ENCODE measurements at places on chromosomes 5 and 9.

DNA sequence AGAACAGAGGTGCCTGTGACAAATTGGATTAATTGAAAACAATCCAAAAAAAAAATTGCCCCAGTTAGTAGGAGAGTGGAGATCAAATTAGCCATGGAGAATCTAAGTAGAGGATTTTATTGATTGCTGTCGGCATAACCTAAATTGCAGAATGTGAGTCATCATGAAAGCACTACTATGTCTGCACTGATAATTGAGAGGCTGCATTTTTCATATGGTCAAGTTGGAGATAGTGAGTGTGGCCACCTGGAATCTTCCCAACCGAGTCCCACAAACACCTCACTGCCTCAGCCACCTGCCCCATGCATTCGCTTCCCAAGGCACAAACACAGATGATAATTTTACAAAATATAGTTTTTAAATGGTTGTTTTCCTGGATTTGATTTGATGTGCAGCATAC lies 123.7 kb downstream of the NTRK2 start:
- DNase-seq: no peak

DNA sequence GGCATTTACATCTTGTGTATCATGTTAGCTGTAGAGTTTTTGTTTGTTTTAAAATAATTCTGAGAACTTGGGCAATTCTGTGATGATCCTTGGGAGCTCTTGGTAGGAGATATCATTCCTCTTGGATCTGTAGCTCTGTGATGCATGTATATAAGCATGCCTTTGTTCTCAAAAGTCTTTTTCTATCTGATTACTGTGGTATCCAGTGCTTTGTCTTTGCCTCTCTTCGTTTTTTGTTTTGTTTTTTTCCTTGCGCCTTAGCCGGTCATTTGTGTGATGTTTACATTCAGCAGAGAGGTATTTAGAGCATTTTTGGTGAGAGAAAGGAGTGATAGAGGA lies 110.0 kb downstream of the PAM start:
- no peak for DNase-seq

- no peak for DNase-seq
Observed at GRCh38 chr5:150219142-150219541, 29.3 kb downstream of the SLC6A7 start.

GRCh38 chr5:138963763-138964371 lies 88.7 kb upstream of the LRRTM2 start:
- no peak for DNase-seq

DNA sequence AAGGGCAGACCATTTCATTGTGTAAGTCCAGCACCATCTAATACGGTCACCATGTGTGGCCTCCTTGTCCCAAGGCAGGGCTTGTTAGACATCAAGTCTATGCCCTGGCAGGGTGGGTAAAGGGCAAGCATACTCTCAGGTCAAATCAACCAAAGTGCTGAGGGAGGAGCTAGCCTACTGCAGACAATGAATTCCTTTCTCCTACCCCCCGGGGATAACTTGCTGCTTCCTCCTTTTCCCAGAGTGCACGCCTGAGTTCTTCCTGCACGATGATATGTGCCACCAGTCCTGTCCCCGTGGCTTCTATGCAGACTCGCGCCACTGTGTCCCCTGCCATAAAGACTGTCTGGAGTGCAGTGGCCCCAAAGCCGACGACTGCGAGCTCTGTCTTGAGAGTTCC lies 71.4 kb downstream of the RFK start:
- DNase-seq: no peak

DNA sequence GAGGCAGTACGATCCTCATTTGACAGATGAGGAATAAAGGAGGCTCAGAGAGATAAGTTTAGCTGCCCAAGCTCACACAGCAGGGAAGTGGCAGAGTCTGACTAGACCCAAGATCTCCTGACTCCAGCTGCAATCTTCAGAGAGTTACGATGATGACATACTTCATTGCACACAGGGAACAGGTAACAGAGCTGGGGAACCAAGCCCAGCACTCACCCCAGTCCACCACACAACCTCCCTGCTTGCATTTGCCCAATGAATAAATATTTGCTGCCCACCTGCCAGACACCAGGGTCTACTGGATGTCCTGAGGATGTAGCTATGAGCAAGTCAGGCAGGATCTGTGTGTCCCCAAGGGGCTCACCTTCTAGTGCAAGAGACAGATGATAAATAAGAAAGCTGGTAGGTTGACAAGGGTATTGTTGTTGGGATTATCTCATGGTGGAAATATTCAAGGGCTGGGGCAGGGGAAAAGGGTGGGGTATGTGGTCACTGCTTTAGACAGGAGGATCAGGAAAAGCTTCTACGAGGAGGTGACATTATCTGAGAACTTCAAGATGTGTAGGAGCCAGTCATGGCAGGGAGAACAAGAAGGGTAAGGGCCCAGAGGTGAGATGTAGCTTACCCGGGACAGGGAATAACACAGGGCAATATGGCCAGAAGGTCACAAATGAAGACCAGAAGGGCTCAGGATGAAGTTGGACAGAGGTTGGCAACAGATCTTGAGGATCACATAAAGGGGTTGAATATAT lies 28.6 kb upstream of the CPEB4 start:
- no peak for DNase-seq

- DNase-seq: peak; percentile 33
Observed at GRCh38 chr9:127723444-127723843, 7.6 kb downstream of the TTC16 start.

- DNase-seq: no peak
Observed at GRCh38 chr5:39082995-39083394, 8.8 kb upstream of the RICTOR start.

GRCh38 chr5:172548311-172548731 lies 92.7 kb upstream of the NEURL1B start:
- no peak for DNase-seq

- no peak for DNase-seq
Observed at GRCh38 chr9:104882566-104882965, 45.4 kb downstream of the ABCA1 start.

DNA sequence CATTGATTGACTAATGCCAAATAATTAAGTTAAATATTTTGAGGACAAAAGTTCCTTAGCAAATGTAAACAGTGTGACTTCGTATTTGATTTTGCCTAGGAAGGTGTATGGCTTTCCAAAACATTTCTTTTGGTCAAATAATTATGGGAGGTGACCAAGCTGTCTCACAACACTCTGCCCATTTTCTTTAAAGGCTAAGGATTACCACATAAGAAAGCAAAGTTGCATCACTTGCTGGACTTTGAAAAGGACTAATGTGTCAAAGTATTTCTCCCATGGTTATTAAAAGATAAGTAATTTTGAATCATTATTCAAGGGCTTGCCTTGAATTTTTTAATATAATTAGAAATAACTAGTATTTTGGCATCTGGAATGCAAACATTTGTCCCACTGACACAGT lies 74.7 kb downstream of the HAPLN1 start:
- DNase-seq: no peak

- no peak for DNase-seq
Observed at GRCh38 chr9:135949501-135950134, 11.6 kb downstream of the UBAC1 start.

GRCh38 chr9:95385521-95385920 lies 68.0 kb upstream of the FANCC start:
- DNase-seq: no peak

DNA sequence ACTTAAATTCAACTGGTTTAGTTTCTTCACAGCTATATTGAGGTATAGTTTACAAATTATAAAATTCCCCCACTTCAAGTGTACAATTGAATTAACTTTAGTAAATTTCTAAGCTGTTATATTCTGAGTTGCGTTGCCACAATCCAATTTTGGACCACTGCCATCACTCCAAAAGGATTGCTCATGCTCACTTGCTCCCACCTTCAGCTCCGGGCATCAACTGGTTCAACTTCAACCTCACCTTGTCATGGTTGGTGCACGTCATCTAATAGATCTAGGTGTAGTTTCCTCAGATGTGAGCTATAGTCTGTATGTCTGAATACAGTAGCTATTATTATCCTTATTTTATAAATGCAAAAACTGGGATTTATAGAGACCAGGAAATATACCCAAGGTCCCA lies 942.5 kb upstream of the WWC1 start:
- no peak for DNase-seq

- no peak for DNase-seq
Observed at GRCh38 chr9:125633116-125633745, 73.8 kb downstream of the MAPKAP1 start.

- no peak for DNase-seq
Observed at GRCh38 chr5:172876578-172876977, 42.5 kb downstream of the ERGIC1 start.

DNA sequence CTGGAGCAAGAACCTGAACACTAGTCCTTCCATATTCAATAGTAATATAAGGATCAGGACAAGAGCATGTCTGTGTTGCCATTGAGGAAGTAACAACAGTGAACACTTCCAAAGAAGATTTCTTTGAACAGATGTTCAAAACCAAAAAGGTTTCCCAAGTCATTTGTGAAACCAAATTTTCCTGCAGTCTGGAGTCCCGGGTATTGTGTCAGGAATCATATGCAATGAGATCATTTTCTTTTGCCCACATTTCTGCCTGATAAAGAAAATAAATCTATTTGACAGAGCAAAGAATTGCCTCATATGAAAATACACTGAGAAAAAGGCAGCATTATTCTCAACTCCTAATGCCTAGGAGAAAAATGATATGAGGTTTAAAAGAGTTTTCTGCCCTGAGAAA lies 151.7 kb downstream of the SNX18 start:
- no peak for DNase-seq

DNA sequence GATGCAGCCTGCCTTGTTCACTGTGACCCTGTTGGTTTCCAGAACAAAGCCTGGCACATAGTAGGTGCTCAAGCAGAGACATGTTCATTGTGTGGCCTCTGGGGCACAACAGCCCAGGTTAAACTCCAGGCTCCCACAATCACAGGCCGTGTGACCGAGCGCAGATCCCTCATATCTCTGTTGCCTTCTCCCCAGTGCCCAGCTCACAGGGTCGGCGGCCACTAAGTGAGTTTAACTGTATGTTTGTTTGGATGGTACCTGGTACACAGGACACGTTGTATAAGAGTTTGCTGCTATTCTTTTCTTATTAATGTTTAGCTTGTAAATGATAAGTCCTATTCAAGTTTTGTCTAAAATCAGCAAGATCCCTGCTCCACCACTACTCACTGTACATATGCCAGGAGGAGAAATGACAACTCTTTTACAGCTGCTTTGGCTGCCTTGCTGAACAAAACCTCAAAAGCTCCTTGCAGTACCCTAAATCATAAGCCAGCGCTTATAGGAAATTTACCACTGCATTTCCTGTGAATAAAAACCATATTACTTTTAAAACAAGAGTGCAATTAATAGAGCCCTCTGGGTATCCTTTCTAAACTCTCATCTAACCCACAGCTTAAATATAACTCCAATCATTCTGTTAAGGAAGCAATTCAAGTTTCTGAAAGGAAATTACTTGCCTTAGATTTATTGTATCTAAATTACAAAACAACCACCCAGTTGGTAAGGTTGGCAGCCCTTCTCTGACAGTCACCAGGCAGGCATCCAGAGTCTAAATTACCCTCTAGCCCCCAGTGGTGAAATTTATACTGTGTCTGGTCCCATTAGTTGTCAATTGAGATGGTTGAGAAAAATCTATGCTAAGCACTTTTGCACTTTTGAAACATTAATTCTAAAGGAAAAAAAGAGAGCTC lies 379.4 kb downstream of the SEMA5A start:
- DNase-seq: no peak

GRCh38 chr5:87116825-87117512 lies 150.7 kb upstream of the RASA1 start:
- DNase-seq: no peak

DNA sequence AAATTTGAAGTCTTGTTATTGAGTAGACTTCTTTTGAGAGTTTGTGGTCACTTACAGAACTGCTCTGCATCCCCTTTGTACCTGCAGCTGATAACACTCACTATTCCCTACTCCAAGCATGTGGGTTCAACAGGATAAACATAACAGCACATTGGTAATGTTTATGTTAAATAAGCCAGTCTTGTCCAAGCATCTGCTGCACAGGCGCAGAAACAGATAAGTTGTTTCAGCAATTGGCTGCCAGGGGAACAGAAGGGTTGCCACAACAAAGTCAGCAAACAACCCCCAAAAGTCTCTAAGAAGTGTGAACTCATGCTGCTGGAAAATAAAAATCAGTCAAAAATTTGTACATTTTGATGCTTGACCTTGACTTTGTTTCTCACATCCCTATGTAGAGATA lies 174.6 kb downstream of the GDNF start:
- DNase-seq: no peak

DNA sequence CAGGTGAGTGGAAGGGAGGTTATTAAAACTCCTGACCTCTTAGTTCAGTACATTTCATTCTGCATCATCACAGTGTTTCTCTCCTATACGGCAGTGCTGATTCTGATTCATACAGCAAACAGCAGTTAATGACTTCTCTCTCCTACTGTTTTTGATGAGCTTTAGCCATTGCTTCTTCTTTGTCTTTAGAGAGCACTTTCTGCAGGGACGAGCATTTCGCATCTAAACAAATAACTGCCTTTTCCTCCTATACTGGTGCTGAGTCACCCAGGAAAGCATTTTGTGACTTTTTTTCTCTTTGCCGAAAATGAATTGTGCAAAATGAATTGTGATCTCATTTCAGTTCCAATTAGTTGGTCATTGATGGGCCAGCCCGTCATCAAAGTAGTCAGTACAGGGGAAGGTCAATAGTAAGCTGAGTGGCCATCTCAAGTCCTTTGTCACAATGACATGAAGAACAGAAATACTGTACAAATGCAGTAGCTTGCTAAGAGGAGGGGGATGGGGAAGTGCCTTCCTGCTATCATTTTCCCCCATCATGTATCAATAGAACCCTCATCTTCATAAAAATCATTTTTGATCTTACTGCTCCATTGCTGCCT lies 98.5 kb downstream of the INSYN2B start:
- no peak for DNase-seq

DNA sequence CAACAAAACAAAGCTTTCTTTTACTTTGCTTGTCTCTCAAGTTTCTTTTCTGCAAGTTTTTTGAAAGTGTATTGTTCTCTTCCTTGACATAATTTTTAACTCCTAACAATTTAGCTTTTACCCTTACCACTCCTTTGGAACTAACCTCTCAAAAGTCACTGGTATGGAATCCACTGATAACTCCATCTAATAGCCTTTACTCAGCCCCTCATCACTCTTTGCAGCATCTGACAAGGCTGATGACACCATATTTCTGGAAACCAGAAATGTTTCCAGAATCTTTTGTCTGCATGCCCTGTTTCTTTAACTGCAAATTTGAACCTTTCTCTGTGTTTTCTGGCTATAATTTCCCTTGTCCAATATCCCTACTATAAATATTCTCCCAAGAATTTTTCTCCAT lies 46.5 kb downstream of the ZNF474 start:
- no peak for DNase-seq

DNA sequence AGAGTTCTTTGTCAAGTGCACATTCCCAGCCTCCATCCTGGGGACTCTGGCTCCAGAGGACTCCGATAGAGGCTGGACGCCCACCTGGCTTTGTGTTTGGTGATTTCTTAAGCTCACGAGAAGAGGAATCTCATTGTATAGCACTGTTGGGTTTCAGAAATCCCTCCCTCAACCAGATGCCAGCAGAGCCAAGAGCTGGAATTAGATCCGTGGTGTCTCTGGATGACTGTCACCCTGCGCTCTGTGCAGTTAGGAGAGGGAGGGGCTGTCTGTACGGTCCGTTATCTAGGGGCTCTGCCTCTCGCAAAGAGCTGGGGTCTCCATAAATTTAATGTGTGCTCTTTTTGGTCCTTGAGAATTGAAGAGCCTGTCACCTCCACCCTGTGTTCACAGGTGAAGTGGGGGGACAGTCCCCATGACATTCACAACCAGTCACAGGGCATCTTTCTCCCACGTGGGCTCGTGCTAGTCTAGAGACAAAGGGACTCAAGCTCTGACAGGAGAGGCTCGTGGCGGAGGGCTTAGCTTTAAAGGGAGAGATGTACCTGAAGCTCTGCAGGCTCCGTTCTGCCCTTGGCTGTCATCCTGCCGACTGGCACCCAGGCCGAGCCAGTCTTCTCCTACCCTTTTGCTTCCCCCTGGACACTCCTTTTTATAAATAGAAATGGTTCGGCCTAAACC lies 41.4 kb downstream of the FAM78A start:
- no peak for DNase-seq
